Thymus (tissue), 14 donors: ENCODE measurements at places on chromosomes 6 and 20. TPM values are rescaled to one million over a fixed set of nuclear protein-coding genes. Genes with fewer than 3 reads are reported as not detected.

DNA sequence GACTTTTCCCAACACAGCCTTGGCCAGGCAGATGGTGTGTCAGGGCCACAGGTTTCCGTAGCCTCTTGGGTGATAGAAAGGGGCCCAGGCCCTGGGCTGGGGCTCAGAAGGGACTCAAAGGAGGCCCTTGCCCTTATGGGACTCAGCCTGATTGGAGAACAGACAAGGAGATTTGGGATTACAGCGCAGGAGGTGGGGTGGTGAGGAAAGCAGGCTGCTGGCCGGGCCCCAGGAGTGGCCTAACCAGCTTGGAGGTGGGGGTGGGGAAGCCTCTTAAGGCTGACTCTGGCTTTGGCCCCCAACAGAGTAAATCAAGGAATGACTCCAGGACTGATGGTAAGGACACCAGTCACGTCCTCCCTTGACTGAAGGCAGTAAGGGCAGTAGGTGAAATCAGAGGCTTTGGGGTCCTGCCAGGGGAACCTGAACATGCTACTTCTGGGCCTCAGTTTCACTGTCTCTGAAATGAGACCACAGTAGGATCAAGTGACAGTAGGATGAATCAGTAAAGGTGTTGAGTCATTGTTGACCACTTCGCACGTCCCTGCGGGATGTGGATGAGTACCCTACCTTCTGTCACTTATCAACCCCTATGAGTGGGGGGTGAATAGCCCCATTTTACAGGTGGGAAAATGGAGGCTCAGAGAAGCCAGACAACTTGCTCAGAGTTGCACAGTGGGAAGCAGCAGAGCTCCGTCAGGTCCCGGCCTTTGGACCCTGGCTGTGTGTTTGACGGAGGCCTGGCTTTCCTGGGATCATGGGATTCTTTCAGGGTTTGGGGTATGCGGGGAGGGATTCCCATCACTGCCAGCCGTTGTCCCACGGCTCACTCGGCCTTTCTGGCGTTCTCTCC is 4.5 kb downstream of the SNAI1 start:
- no peak for DNase-seq

GRCh38 chr6:149286905-149287304 is 30.6 kb upstream of the TAB2 start:
- DNase-seq: no peak

DNA sequence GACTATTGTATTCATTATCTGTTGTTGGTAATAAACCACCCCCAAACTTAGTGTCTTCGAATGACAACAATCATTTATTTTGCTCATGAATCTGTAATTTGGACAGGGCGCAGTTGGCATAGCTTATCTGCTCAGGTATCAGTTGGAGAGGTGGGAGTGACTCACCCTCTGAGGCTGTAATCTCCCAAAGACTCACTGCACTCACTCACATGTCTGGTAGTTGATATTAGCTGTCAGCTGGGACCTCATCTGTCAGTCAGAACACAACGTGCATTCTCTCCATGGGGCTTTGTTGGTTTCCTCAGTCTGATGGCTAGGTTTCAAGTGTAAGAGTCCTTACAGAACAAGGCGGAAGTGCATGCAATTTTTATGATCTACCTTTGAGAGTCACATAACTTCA is 219.0 kb upstream of the PRND start:
- DNase-seq: no peak

GRCh38 chr6:6738922-6739716 is 150.6 kb downstream of the LY86 start:
- DNase-seq: no peak

- no peak for DNase-seq
Observed at GRCh38 chr6:1054653-1055014, 257.3 kb upstream of the FOXQ1 start.

DNA sequence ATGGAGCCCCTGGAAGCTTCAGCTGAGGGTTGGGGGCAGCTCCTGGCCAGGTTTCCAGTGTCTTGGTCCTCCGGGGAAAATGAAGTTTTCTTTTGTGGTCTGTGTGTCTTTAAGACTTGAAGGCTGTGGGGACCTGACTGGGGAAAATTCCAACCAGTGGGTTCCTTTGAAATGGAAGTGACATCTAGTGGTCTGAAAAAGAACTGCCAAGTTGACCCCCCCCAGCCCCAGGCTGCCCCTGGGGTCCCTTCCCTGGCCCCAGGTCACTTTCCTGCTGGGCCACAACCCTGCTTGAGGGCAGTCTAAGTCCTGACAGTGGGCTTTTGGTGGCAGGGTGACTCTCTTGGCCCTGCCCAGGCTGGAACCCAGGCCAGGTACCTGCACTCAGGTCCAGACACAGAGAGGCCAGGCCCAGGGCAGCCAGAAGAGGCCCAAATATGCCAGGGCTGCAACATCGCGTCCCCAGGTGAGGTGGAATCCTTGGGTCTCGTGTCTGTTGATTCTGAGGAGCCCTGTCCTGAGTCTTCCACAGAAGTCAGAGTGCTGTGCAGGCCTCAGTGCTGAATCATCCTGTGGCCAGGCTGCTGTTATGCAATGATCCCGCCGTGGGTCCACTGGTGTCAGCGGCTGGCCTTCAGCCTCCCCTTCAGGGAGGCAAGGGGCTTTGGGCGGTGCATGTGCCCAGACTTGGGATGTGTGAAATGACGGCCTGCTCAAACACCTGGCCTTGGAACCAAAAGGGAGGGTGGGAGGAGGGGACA is 68.4 kb downstream of the VEGFA start:
- DNase-seq: no peak

- no peak for DNase-seq
Observed at GRCh38 chr6:818196-818595, 125.3 kb upstream of the EXOC2 start.

- DNase-seq: no peak
Observed at GRCh38 chr6:160355001-160355400, 6.8 kb downstream of the SLC22A3 start.

GRCh38 chr6:167682125-167682524 is 144.6 kb upstream of the AFDN start:
- no peak for DNase-seq

DNA sequence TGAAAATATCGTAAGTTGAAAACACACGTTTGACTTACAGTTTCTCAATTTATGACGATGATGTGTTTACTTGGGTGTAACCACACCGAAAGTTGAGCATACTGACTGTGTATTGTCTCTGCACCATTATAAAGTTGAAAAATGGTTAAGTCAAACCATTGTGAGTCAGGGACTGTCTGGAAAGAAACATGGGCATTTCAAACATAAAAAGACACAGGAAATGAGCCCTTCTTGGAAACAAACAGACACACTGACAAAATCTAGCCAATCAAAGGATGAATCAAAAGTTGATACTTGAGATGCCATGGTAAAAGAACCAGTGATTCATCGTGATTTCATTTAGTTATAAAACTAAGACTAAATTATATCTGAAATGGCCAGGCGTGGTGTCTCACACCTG is 5.3 kb downstream of the POPDC3 start:
- DNase-seq: no peak

DNA sequence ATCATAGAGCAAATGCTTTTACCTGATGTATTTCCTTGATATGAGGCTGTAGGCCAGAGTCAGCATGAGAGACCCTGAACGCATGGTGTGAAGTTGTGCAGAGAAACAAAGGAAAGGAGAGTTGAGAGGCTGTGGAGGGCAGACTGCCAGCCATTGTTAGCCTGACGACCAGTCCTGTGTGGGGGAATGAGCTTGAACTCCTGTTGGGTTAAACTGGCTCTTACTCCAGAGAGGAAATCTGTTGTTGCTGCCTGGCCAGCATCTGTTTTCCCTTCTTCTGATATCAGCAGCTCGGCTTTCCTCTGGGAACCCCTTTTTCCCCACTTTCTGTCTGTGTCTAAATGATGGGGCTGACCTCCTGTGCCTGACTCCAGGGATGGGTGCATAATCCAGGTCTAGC is 158.2 kb upstream of the ZFP64 start:
- no peak for DNase-seq

GRCh38 chr6:100763617-100764241 is 117.4 kb downstream of the ASCC3 start:
- DNase-seq: no peak

DNA sequence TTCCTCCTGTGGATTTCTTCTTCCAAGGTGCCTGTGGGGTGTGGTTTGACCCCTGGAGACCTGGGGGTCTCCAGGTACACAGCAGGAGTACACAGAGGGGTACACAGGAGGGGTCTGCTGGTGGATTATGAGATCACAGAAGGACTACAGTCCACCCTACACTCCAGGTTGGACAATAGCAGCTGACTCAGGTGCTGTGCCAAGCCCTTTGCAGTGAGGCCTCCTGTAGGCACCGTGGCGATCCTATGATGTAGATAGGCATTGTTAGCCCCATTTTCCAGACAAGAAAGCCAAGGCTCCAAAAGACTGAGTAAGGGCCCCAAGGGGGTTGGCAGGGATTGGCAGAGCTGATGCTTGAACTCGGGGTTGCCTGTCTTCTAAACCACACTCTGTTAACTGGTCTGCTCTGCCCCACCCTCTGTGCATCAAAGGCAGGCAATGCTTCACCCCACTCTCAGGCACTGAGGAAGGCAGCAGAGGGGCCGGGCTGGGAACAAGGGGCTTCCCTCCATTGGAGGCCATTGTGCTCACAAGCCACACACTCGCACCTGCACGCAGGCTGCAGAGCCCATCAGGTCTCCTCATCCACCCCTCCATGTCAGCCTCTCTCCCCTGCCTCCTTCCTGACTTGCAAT is 77.5 kb upstream of the SIRPA start:
- no peak for DNase-seq

GRCh38 chr6:98041921-98042320 is 758.9 kb upstream of the MMS22L start:
- no peak for DNase-seq

DNA sequence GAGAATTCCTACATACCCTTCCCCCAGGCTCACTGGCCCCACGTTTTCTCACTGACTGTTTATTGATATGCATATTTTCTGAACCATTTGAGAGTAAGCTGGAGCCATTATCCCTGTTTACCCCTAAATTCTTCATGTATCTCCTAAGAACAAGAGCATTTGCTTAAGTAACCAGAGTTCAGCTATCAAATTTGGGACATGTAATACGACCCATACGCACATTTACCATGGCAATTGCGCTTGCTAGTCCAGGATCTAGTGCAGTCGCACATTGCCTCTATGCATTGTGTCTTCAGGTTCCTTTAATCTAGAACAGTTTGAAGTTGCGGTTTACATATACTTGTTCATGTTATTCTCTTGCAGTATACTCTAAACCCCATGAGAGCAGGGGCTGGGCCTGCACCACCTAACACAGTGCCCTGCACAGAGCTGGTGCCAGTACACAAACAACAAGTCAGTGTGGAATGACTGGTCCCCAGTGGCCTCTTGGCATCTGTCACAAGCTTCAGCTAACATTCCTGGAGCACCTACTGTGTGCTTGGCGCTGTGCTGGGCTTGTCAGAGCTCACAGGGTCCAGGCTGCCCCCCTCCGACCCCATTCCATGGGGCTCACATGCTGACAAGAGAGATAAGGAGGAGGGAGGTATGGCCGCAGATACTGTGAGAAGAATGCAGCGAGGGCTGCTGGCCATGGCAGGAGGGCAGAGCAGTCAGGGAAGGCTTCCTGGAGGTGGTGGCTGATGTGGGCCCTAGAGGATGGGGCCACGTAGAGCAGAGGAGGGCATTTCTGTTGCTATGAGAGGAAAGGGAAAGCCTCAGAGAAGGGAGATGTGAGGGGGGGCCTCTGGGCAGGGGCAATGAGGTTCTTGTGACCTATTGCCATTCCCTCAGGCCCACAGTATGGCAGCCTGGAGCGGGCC is 28.1 kb downstream of the SPDEF start:
- no peak for DNase-seq

DNA sequence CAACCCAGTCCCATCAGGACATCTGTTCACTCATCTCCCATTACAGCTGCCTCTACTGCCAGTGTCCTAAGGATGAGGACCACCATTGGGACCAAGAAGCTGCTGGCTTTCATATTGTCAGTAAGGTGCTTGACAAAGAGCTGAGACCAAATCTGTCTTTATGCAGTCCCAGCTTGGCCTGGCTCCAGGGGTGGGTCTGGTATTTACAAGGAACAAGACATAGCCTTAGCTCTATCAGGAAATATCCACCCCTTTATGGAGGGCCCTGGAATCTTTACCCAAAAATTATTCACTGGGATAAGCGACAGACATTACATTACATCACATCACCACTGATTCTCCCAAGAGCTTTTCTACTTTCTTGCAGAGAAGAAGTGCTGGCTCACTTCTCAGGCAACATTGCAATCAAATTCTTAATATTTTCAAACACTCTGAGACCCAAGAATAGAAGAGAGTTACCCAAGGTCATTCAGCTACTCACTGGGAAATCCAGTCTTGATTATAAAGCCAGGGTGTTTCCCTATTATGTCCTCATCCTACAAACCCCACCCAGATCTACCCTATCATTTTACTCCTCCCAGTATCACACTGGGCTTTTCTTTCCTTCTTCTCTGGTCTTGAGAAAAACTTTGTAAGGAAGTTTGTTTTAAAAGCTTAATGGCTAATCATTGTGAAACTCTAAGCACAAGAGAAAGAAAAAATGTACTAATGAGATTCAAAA is 11.5 kb upstream of the PI3 start:
- DNase-seq: no peak

GRCh38 chr6:148313488-148313887 is 29.1 kb upstream of the SASH1 start:
- DNase-seq: no peak

DNA sequence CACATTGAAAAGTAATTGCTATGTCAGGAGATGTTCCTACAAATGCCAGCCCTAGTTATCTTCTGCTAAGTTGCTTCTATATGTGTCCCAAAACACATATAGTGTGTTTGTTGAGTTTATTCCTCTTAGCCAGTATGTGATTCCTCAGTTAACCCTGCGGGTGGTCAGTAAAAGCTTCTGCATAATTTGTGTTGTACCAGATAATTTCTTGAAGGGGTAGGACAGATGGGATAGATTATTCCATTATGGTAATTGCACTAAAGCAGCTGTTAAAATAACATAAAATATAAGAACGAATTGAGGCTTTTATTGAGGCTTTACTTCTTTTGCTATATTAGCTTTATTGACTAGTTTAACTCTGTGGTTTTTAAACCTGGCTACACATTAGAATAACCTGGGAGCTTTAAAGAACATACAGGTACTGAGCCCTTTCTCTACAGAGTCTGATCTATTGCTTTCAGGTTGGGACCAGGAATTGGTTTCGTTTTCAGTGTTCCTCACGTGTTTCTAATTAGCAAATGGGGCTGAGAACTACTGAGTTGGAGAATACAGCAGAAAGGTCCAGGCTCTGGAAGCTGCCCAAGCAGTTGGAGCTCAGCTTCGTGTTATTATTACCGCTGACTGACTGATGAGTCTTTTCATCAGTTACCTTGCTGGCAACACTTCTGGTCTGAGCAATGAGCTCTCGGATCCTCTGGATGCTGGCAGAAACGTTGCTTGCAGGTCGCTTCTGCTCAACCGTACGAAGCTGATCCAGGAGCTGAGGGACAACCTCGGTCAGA is 56.9 kb downstream of the FAM229B start:
- no peak for DNase-seq

SFTA2 gene
- 1.8 TPM for polyA plus RNA-seq

VSX1 gene
- 0.21 TPM for polyA plus RNA-seq

EZR gene
- 165 TPM for polyA plus RNA-seq

TRIM40 gene
- polyA plus RNA-seq: 0.16 TPM

RAET1L gene
- polyA plus RNA-seq: 3.1 TPM

GSTA3 gene
- not detected for polyA plus RNA-seq

SYTL3 gene
- polyA plus RNA-seq: 109 TPM

NKX2-4 gene
- polyA plus RNA-seq: under 0.01 TPM

NEDD9 gene
- 15.0 TPM for polyA plus RNA-seq

SPATA2 gene
- 3.3 TPM for polyA plus RNA-seq

SLC52A3 gene
- 0.37 TPM for polyA plus RNA-seq

EYS gene
- 0.05 TPM for polyA plus RNA-seq
